ENCODE measurements at places on chromosomes 6 and 20.

DNA sequence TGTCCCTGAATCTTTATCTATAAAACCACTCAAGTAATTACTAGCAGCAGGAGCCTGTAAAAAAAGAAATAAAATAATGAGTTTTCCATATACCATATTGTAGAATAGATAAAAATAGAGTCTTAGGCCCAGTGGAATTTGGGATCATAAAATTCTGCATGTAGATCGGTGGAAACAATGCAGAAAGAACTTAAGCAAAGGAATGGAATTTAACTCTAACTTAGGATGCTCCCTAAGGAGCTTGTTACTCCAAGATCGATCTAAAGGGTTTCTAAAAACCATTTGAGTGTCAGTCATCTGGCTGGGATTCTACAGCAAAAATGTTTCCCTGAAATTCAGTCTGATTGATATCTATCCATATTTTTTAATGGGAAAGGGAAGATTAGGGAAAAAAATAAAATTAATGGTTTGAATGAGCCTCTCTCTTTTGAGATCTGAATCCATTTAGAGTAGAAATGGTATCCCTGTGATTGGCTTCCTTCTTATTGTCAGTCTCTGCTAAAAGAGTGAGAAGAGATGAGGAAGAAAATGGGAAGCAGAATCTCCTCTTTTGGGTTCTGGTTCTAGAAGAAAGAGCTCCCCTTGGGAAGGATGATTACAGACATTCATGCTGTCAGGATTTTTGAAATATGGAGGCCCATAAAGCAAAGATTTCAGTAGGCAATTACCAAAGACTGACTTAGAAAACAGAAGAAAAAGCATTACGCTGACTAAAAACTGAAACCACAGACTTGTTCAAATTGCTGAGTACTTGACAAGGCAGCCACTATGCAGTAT, 564.3 kb upstream of the MARCKS start:
- H3K4me3 ChIP-seq, result no peak overlapping the region
- no peaks in the 10 kb centered on the region for H3K27me3 ChIP-seq
- H3K4me1 ChIP-seq, result no peaks in the 10 kb centered on the region
- H3K27ac ChIP-seq, result no peak overlapping the region

DNA sequence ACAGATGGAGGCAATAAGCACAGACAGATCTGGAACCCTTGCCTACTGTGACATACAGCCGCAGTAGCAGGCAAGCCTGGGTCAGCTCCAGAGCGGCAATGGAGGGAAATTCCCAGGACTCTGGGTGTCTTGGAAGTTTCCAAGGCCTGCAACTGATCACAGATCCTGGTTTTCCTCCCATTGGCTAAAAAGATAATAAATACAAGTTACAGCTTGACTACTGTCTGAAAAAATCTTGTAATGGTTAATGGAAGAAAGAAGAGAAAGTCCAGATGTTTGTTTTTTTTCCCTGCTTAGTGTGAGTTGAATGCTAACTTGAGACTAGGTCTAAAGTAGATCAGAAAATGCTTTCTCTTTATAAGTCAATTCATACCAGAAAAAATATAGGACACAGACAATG, 307.6 kb downstream of the ALDH8A1 start:
- H3K27me3 ChIP-seq, result no peaks in the 10 kb centered on the region
- no peak overlapping the region for H3K27ac ChIP-seq
- DNase-seq, result no peak
- peaks cover 14% of the 10 kb centered on the region for H3K4me1 ChIP-seq

DNA sequence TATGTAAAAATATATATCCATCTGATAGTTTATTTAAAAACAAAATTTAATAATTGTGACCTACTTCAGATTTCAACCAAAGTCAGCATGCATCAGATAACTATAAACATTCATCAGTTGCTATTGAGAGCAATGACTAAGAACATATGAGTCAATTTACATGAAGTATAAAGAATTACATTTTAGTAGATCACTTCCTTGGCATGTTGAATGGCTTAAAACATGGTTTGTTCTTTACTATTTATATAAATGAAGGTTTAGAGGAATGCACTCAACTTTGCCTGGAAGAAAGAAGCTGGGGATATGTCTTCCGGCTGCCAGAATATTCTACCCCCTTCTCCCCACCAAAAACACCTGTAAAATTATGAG, 6.4 kb upstream of the FAM217A start:
- no peaks in the 10 kb centered on the region for H3K27me3 ChIP-seq
- H3K27ac ChIP-seq, result no peak overlapping the region
- no peak for DNase-seq
- H3K36me3 ChIP-seq, result no peaks in the 10 kb centered on the region
- peaks cover 49% of the 10 kb centered on the region for H3K4me1 ChIP-seq

DNA sequence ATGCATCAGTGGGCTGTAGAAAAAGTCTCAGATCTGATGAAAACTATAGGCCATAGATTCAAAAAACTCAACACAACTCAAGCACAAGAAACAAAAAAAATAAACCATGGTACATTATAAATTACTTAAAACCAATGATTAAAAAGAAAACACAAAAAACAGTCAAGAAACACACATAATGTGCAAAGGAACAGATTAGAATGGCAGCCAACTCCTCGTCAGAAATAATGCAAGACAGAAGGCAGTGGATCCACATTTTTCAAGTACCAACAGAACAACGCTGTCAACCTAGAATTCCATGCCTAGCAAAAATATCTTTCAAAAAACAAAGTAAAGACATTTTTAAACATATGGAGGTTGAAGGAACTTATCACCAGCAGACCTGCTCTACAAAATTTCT, 69.7 kb downstream of the PSMB1 start:
- no peaks in the 10 kb centered on the region for H3K36me3 ChIP-seq
- H3K27ac ChIP-seq, result no peak overlapping the region
- H3K27me3 ChIP-seq, result no peaks in the 10 kb centered on the region
- peaks cover 15% of the 10 kb centered on the region for H3K4me1 ChIP-seq
- H3K4me3 ChIP-seq, result no peak overlapping the region

- no peaks in the 10 kb centered on the region for H3K4me1 ChIP-seq
- H3K27ac ChIP-seq, result no peak overlapping the region
- no peaks in the 10 kb centered on the region for H3K27me3 ChIP-seq
Measured at GRCh38 chr6:127868338-127868737, 32.5 kb downstream of the THEMIS start.

DNA sequence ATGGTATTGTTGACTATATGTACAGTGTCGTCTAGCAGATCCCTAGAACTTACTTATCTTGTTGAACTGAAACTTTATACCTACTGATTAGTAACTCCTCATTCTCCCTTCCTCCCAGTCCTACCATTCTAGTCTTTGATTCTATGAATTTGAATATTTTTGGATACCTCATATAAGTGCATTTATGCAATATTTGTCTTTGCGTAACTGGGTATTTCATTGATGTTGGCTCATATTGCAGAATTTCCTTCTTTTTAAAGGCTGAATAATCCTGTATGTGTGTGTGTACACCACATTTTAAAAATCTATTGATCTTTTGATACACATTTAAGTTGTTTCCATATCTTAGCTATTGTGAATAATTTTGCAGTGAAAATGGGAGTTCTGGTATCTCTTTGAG, 119.9 kb downstream of the SOX4 start:
- H3K36me3 ChIP-seq, result no peaks in the 10 kb centered on the region
- DNase-seq, result no peak
- peaks cover 4% of the 10 kb centered on the region for H3K4me1 ChIP-seq
- no peak overlapping the region for H3K27ac ChIP-seq

GRCh38 chr6:7328243-7328642, 15.2 kb upstream of the SSR1 start:
- no peak for DNase-seq
- H3K27ac ChIP-seq, result no peak overlapping the region
- no peaks in the 10 kb centered on the region for H3K4me1 ChIP-seq
- no peaks in the 10 kb centered on the region for H3K27me3 ChIP-seq
- no peaks in the 10 kb centered on the region for H3K36me3 ChIP-seq
- no peak overlapping the region for H3K4me3 ChIP-seq

Data from body of pancreas (tissue), 4 donors.